ENCODE measurements at places on chromosomes 7 and 10. TPM values are rescaled to one million over a fixed set of nuclear protein-coding genes. Genes with fewer than 3 reads are reported as not detected.

DNA sequence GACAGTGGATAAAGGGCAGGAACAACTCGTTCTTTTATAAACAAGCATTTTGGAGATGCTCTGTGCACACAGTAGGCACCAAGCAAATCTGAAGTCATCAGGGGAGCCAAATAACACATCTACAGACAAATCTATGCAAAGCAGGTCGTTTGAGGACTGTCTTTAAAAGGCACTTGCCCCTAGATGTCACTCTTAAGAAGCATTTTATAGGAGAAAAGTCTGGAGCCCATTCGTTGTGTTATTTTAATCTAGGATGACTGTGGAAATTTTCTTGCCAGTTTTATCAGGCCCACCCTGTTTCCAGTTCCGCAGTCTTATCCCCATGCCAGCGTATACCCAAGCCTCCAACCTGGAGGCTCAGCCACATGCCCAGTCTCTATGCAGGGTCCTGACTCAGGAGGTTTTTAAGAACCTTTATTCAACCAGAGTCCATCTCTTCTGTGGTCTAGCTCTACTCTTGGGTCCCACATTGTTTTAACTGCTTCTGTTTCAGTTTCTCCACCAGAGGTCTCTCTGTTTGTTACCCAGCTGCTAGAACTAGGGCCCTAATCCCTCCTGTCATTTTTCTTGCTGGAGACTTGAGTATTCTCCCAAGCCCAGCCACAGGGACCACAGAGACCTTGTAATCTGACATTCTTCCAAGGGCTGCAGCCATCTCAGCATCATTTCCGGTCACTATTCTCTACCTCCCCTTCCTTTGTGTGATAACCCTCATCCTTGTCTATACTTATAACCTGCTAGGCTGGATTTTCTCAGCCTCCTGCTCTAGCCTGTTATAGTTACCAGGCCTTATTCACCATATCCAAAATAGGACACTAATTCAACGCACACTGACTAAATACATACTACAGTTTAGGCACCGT, 26.7 kb downstream of the PIK3CG start:
- peaks cover 25% of the 10 kb centered on the region for H3K27me3 ChIP-seq
- H3K27ac ChIP-seq: no peak overlapping the region
- H3K4me3 ChIP-seq: no peak overlapping the region
- DNase-seq: no peak

BTRC gene
- 4.4 TPM for total RNA-seq

RADIL gene
- total RNA-seq: 9.3 TPM

DNA sequence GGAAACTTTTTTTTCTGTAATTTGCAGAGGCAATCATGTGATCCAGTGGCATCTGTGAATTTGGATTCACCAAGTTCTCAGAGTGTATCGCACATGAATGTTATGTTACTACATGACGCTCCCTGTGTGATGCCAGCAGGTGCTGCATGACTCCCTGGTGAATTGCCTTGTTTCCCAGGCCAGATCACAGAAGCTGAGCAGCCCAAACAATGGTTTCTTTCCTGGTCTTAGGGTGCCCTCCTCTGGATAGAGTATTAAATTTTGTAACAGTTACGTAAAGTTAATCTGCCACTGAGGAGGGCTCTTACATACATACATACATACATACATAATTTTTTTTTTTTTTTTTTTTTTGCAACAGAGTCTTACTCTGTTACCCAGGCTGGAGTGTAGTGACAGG, 3.6 kb downstream of the ZSCAN21 start:
- H3K4me1 ChIP-seq: peaks cover 13% of the 10 kb centered on the region
- H3K4me3 ChIP-seq: no peak overlapping the region
- DNase-seq: peak; percentile 85
- no peaks in the 10 kb centered on the region for H3K36me3 ChIP-seq
- no peak overlapping the region for H3K27ac ChIP-seq

GRCh38 chr10:3902054-3902808, 117.2 kb upstream of the KLF6 start:
- H3K27me3 ChIP-seq: no peaks in the 10 kb centered on the region
- DNase-seq: peak; percentile 16
- H3K36me3 ChIP-seq: no peaks in the 10 kb centered on the region

GRCh38 chr7:22895140-22895827, 72.6 kb upstream of the TOMM7 start:
- H3K36me3 ChIP-seq: no peaks in the 10 kb centered on the region
- no peaks in the 10 kb centered on the region for H3K4me1 ChIP-seq
- no peak overlapping the region for H3K27ac ChIP-seq
- no peak overlapping the region for H3K4me3 ChIP-seq
- no peak for DNase-seq

FRA10AC1 gene
- total RNA-seq: 5.5 TPM

AZGP1 gene
- total RNA-seq: not detected

- H3K27me3 ChIP-seq: peaks cover 26% of the 10 kb centered on the region
- no peak overlapping the region for H3K27ac ChIP-seq
- peaks cover 9% of the 10 kb centered on the region for H3K4me1 ChIP-seq
- no peaks in the 10 kb centered on the region for H3K36me3 ChIP-seq
These were observed 19.4 kb downstream of the NRAP start for GRCh38 chr10:113644185-113645120.

DNA sequence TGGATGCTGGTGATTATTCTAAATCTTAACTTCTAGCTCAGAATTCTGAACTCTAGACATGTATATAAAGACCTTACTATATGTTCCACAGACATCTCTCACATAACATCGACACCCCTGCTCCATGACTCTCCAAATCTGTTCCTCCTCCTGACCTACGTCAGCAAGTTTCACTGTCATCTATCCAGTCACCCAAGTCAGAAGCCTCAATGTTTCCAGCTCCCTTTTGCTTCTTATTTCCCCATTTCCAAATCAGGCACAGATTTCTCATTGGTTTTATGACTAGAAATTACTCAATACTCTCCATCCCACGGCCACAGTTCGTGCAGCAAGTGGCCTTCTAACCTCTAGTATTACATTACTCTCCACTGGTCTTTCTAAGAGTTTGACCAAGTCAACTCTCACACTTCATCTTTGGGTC, 28.5 kb downstream of the EPC1 start:
- H3K27ac ChIP-seq: no peak overlapping the region
- H3K4me1 ChIP-seq: no peaks in the 10 kb centered on the region
- no peak overlapping the region for H3K4me3 ChIP-seq
- peaks cover 41% of the 10 kb centered on the region for H3K36me3 ChIP-seq

DNA sequence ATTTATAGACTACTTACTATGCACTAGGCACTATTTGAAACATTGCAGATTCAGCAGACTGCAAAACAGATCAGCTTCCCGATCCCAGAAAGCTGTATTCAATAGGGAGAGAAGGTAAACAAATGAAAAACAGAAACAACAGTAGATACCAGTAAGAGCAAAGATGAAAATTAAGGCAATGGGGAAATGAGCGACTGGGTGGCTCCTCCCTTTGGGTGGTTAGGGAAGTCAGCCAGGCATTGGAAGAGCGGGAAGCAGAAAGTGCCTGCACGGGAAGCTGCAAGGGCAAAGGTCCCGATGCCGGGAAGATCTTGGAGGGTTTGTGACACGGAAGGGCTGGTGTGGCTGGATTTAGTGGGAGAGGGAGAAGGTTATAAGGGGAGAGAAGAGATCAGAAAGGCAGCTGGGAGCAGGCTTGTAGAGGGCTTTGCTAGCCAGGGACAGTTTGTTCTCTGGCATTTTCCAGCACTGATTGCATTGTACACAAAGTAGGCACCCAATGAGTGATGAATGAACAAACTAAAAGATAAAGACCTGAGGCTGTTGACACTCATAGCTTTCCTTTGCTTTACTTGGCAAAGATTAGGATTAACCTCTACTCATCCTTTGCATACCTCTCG, 67.8 kb downstream of the NAMPT start:
- no peaks in the 10 kb centered on the region for H3K36me3 ChIP-seq
- H3K27ac ChIP-seq: peak overlapping the region; percentile 83
- DNase-seq: peak; percentile 84
- H3K4me3 ChIP-seq: peak overlapping the region; percentile 56

PON1 gene
- total RNA-seq: not detected

- H3K4me3 ChIP-seq: no peak overlapping the region
- DNase-seq: no peak
- no peaks in the 10 kb centered on the region for H3K27me3 ChIP-seq
- H3K27ac ChIP-seq: no peak overlapping the region
These were observed 993.4 kb downstream of the TYW1 start for GRCh38 chr7:67990003-67990402.

GRCh38 chr10:112221545-112221944, 38.0 kb upstream of the GPAM start:
- H3K4me3 ChIP-seq: no peak overlapping the region
- H3K27me3 ChIP-seq: no peaks in the 10 kb centered on the region
- no peak for DNase-seq
- no peaks in the 10 kb centered on the region for H3K4me1 ChIP-seq
- no peak overlapping the region for H3K27ac ChIP-seq

DNA sequence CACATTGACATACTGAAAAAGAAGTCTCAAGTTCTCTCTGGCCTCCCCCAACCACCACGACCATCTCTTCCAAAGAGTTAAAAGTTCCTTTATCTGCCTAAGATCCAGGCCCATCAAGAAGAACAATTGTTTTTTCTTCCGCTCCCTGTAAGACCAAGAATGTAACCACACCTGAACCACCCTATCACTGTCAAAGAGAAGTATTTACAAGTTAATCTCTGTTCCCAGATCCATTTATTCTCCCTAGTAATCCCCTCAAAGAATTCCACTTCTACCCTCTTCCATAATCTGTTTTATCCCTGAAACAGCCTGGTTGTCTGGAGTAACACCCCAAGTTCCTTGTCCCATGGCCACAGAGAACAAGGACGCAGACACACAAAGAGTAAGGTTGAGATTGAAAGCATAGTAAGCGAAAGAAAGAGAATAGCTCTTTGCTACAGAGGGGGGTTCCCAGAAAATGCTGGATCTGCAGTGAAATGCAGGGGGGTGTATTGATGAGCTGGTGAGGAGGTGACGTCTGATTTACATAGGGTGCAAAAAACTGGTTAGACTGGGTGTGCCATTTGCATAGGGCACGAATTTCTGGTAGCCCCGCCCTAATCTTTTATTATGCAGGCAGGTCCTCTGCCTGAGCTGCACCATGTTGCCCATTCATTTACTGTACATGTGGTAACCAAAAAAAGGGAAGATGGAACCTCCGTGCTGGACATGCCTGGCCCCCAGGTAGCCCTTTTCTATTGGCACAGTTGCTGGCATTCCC, 122.0 kb downstream of the SKIDA1 start:
- H3K27ac ChIP-seq: no peak overlapping the region
- H3K36me3 ChIP-seq: no peaks in the 10 kb centered on the region
- no peak for DNase-seq
- H3K4me1 ChIP-seq: peaks cover 29% of the 10 kb centered on the region
- no peaks in the 10 kb centered on the region for H3K27me3 ChIP-seq
- no peak overlapping the region for H3K4me3 ChIP-seq

GRCh38 chr7:15358112-15358511, 203.7 kb downstream of the AGMO start:
- H3K4me3 ChIP-seq: no peak overlapping the region
- 0 out of 2 replicates have a peak, but pooled peaks cover 4% of the 10 kb centered on the region for H3K4me1 ChIP-seq
- H3K36me3 ChIP-seq: no peaks in the 10 kb centered on the region
- DNase-seq: no peak
- no peak overlapping the region for H3K27ac ChIP-seq

HOXA10 gene
- total RNA-seq: 46.1 TPM

- no peaks in the 10 kb centered on the region for H3K27me3 ChIP-seq
- peak; percentile 75 for DNase-seq
- no peak overlapping the region for H3K4me3 ChIP-seq
- H3K27ac ChIP-seq: no peak overlapping the region
- H3K36me3 ChIP-seq: peaks cover 40% of the 10 kb centered on the region
- peaks cover 16% of the 10 kb centered on the region for H3K4me1 ChIP-seq
These were observed 4.3 kb downstream of the NOC3L start for GRCh38 chr10:94358480-94358879.

Data from PC-3 (cell line).